ENCODE measurements at places on chromosomes 2 and 18. TPM values are rescaled to one million over a fixed set of nuclear protein-coding genes. Genes with fewer than 3 reads are reported as not detected.
A peak's percentile ranks its signal among the peaks of the same experiment; 100 is the strongest.

CCDC141 gene
- total RNA-seq: 0.51 TPM

GKN1 gene
- total RNA-seq: not detected

PLA2R1 gene
- 0.34 TPM for total RNA-seq

GRCh38 chr2:148970385-148970784 lies 68.1 kb upstream of the LYPD6B start:
- peaks cover 79% of the 10 kb centered on the region for H3K4me1 ChIP-seq
- H3K27me3 ChIP-seq: peaks cover 5% of the 10 kb centered on the region
- H3K27ac ChIP-seq: peak overlapping the region; percentile 91
- no peak for DNase-seq
- H3K36me3 ChIP-seq: no peaks in the 10 kb centered on the region

GRCh38 chr2:180446492-180446891 lies 439.4 kb upstream of the CWC22 start:
- H3K27me3 ChIP-seq: peaks cover 3% of the 10 kb centered on the region
- H3K27ac ChIP-seq: no peak overlapping the region
- peaks cover 4% of the 10 kb centered on the region for H3K4me1 ChIP-seq
- no peak for DNase-seq

DNA sequence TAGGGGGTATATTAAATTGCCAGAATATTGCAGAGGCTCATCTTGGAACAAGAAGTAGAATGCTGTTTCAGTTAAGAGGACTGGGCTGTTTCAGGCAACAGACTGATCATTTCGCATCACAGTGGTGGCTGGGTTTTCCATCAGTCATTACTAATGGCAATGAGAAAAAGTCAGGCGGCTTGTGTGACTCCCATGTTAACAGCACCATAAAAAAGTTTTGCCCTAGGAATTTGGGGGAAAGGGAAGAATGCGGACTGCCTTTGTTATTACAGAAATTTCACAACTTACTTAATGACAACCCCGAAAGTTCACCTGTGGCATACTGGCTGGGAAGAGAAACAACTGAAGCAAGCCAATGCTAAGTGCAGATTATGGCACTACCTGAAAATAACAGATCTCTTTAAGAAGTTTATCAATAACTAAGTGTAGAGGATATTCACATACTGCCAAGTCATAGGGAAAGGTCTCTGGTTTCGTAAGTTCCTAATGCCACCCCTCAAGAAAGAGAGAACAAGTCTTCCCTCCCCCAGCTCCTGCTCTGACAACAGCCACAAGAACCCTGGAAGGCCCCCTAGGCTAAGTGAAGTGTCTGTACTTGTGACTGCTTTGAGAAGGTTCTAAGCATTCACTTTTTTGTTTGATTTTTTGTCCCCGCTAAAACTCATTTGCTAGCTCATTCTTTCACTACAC lies 40.5 kb upstream of the AP1S3 start:
- peaks cover 17% of the 10 kb centered on the region for H3K4me1 ChIP-seq
- H3K36me3 ChIP-seq: no peaks in the 10 kb centered on the region
- no peaks in the 10 kb centered on the region for H3K27me3 ChIP-seq

- H3K27me3 ChIP-seq: peaks cover 16% of the 10 kb centered on the region
- peak; percentile 59 for DNase-seq
- H3K4me3 ChIP-seq: peak within 1 kb of the TSS; percentile 55
- H3K36me3 ChIP-seq: peaks cover 4% of the 10 kb centered on the region
These were observed at the start of gene LDLRAD4 for GRCh38 chr18:13218368-13218991. TSS of gene LDLRAD4 (plus strand) at chr18:13218760.

DNA sequence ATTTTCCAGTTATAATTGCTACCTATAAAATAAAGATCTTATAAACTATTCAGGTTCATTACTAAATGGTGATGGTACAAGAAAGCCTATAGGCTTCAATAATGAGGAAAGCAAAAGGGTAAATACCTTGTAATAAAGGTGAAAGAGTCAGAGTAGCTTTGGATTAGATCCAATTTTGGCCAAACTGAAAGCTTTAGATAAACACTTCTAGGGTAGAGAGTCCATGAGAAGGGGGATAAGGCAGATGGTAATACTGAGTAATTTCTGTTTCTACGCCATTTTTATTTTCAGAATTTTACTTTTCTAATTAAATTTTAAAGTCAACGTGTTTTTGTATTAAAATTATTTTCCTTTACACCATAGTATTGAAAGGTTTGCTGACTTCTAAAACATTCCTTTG lies 9.4 kb downstream of the CASP8 start:
- H3K4me1 ChIP-seq: no peaks in the 10 kb centered on the region
- H3K4me3 ChIP-seq: no peak overlapping the region
- no peaks in the 10 kb centered on the region for H3K36me3 ChIP-seq
- no peak overlapping the region for H3K27ac ChIP-seq

DNA sequence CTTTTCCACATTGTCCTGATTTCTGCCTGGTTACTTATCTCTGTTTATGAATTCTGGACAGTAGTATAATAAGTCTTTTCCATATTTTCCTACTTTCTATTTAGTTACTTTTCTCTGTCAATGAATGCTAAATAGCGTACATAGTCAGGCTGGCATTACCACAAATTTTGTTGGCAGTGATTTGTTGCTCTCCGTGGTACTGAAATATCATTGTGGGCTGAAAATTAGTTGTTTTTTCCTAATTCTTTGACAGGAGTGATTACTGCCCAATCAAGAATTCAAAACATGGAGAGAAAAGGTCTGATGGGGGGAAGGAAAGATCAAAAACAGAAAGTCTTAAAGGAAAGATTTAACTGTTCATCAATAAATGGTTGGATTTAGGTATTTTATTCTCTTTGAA lies 7.7 kb upstream of the GALNT13 start:
- H3K27ac ChIP-seq: no peak overlapping the region
- no peaks in the 10 kb centered on the region for H3K4me1 ChIP-seq
- no peak overlapping the region for H3K4me3 ChIP-seq
- no peaks in the 10 kb centered on the region for H3K27me3 ChIP-seq

DNA sequence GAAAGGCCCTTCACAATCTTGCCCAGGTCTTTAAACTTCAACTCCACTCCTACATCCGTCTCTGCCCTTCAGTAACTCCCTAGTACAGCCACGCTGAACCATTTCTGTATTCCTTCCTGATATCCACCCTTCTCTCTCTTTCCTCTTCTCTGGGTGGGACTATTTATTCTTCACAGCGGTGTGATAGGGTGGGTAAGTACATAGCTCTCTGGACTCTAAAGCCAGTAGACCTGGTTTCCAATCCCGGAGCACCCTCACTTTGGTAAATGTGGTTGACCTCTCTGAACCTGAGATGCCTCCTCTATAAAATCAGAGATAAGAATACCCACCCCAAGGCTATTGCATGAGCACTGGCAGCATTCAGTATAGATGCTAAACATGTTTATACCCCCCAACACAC lies 86.7 kb downstream of the ATL2 start:
- no peak for DNase-seq
- H3K27ac ChIP-seq: no peak overlapping the region
- H3K4me1 ChIP-seq: no peaks in the 10 kb centered on the region
- no peak overlapping the region for H3K4me3 ChIP-seq
- no peaks in the 10 kb centered on the region for H3K27me3 ChIP-seq

Measured in glutamatergic neuron (in vitro differentiated cells).